ENCODE measurements at places on chromosomes 13 and 19.
A peak's percentile ranks its signal among the peaks of the same experiment; 100 is the strongest.

DNA sequence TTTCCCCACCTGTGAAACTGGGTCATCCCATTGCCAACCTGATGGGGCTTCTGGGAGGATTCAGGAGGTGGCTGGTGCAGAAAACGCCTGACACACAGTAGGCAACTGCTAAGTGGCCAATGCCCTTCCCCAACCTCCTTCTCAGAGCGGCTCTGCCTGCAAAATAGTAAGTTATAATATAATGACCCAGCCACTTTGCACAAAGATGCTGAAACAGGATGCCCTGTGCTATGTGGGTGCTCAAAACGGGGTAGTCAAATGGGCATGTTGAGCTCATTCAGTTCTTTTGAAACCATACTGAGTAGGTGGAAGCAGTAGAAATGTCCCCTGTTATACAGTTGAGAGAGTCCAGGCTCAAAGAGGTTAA is 507 bp downstream of the MARCHF2 start:
- no peak for DNase-seq

DNA sequence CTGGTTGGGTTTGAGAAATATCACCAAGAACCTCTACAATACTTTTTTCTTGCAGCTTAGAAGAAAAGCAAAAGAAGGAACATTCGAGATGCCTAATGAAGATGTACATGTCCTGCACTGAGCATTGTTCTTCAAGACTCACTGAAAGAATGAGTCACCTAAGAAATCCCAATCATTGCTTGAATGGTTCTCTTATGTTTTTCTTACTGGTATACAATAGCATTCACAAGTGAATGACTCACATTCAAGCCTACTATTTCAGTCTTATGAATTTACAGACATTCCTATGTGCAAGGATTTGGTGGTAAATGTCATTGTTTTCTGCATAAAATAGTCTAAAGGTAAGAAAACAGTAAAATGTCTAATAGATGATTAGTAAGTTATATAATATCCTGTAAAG is 594.6 kb downstream of the PCDH9 start:
- no peak for DNase-seq

- peak; percentile 55 for DNase-seq
Measured at GRCh38 chr13:51225029-51225428, 2.8 kb downstream of the FAM124A start.

GRCh38 chr13:110565296-110565695 is 3.8 kb upstream of the RAB20 start:
- peak; percentile 6 for DNase-seq

DNA sequence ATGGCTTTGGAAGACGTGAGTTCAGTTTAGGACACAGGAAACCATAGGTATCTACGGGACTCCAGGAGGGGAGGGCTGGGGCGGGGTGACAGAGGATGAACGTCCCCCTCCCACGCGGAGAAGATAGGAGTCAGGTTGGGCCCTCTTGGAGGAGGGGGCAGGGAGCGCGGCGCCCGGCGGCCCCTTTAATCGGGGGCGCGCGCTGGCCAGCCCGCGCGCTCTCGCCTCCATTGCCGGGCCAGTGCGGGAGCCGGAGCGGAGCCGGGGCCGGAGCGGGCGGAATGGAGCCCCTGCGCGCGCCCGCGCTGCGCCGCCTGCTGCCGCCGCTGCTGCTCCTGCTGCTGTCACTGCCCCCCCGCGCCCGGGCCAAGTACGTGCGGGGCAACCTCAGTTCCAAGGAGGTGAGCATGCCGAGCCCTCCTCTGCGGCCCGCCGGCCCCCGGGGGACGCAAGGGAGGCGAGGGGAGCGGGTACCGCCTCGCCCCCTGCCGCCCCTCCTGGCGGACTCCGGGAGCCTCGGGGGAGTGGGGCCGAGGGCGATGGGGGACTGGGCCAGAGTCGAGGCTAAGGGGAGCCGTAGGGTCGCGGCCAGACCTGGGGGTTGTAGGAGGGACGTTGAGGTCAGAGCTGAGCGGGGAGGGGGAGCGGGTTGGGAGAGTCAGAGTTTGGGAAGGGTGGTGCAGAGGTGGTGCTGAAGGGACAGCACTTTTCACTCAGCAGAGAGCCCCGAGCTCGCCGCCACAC is at the start of gene TMEM145:
Gene TMEM145, plus strand, starts transcription at position 214 of the 744 bp plus-strand sequence. Its CDS starts 68 bp downstream, at position 282.
- DNase-seq = peak; percentile 75

GRCh38 chr13:94433055-94433961 is 46.2 kb downstream of the DCT start:
- peak; percentile 25 for DNase-seq

DNA sequence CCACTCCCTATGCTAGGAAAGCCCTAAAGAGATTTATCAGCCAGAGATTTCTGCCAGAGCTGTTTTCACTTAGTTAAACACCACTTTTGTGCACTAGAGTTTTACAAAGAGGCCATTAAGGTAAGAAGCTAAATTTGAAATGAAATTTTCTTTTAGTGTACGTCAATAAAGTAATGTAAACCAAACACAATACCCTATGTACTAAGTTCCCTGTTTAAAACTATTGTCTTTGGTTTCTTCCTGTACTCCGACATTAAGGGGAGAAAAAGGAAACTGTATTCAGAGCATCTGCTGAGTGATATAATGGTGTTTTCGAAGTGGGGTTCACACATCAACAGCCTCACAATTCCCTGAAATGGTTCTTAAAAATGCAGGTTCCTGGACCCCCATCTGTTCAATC is 40.7 kb upstream of the STARD13 start:
- no peak for DNase-seq

DNA sequence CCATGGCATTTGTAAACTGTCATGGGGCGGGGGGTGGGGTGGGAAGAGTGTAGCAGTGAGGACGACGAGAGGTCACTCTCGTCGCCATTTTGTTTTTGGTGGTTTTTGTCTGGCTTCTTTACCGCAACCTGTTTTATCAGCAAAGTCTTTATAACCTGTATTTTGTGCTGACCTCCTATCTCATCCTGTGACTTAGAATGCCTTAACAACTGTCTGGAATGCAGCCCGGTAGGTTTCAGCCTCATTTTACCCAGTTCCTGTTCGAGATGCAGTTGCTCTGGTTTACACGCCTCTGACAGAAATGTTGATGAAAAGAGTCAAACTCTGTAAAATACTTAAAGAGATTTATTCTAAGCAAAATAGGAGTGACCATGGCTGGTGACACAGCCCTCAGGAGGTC is 852.0 kb downstream of the DACH1 start:
- no peak for DNase-seq

DNA sequence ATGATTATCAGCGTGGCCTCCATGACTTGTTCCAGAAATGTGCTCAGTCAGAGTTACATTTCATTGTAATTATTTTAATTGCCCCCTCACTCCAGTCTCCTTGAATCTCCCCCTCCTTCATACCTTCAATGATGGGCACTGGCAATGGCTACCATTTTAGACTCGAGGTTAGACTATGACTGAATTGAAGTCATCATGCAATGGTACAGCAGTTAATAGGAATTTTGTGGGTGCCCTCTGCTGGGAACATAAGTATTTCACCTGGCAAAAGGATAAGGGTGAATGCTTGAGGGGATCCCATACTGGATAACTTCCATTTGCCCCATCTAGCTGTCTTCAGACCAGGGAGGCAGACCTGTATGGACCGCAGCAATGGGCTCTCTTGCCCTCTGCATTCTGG is 32.2 kb upstream of the USP12 start:
- DNase-seq = peak; percentile 59

GRCh38 chr13:21324803-21325202 is 134.3 kb downstream of the ZDHHC20 start:
- DNase-seq = no peak

DNA sequence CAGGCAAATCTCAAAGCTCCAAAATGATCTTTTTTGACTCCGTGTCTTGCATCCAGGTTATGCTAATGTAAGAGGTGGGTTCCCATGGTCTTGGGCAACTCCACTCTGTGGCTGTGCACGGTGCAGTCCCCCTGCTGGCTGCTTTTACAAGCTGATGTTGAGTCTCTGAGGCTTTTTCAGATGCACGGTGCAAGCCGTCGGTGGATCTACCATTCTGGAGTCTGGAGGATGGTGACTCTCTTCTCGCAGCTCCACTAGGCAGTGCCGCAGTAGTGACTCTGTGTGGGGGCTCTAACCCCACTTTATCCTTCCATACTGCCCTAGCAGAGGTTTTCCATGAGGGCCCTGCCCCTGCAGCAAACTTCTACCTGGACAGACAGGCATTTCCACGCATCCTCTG is 266.8 kb upstream of the GPC6 start:
- DNase-seq = no peak

DNA sequence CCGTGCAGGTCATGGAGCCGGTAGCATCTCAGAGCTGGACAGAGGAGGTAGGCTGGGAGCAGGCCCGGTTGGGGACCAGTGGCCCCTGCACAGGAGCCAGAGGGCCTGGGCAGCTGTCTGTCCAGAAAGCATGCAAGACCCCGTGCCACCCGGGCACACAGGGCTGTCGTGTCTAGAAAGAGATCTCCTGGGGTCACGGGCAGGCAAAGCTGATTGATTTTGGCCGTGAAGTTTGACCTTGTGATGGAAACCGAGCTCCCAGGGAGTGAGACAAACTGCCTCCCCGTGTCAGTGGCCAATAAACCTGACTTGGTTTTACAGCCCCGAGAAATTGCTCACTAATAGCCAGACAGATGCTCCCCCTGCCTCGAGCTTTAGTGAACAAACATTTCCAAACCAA is 98.8 kb downstream of the KDM4B start:
- no peak for DNase-seq

DNA sequence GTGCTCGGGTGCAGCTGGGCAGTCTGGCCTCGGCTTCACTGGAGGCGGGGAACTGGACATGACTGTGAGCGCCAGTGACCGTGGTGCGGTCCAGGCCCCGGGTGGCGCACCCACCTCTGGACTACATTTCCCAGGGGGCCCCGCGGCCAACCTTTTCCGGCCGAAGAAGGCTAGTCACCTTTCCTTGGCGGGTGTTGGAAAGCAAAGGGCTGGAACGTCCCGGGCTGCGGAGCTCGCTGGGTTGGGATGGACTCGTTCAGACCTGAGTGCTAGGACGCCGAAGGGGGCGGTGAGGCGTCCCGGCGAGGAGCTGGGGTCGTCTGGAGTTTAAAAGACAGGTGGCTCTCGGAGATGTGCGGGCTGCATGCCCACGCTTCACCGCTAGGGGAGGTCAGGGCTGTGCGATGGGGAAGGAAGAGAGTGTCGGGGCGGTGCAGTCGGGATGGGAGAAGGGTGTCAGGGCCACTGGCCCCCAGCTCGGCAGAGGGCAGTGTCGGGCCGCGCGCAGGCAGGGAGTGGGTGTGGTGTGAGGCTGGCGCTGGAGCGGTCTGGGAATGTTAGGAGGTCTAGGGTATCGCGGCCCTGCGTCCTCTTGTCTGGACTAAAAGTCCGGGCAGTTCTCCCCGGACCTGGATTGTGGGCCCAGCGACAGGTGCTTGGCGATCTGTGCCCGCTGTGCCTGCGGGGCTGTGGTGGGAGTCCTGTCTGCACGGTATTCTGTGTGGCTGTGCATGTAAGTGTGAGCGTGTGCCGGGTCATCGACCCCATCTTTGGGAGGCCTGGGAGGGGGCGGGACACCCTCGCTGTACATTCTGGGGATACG is 57.1 kb downstream of the ZNF568 start:
- peak; percentile 81 for DNase-seq

GRCh38 chr19:41398598-41398997 is 980 bp downstream of the BCKDHA start:
- DNase-seq = peak; percentile 52

DNA sequence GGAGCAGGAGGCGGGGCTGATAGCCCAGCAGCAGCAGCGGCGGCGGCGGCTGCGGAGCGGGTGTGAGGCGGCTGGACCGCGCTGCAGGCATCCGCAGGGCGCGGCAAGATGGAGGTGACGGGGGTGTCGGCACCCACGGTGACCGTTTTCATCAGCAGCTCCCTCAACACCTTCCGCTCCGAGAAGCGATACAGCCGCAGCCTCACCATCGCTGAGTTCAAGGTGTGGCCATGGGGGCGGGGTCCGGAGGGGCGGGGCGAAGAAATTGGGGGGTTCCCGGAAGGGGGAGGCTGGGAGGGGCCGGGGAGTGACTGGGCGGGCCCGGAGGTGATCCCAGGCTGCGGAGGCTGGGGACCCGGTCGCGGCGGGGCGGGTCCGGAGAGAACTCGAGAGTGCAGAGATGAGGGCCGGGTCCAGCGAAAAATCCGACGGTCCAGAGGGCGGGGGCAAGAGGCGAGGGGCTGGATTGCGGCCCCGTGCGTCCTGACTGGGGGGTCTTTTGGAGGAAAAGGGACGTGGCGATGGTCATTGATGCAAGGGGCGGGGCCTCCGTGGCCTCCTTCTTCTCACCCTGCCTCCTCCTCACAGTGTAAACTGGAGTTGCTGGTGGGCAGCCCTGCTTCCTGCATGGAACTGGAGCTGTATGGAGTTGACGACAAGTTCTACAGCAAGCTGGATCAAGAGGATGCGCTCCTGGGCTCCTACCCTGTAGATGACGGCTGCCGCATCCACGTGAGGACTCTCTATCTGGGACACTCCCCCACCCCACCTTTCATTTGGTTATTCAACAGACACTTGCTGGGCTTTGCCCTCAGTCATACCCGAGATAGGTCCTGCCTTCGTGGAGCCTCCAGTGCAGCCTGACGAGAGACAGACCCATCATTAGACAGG is at the start of gene TBCB:
Gene TBCB, plus strand, starts transcription at position 16 of the 891 bp plus-strand sequence. Its CDS starts 93 bp downstream, at position 109.
- peak; percentile 83 for DNase-seq

- DNase-seq = no peak
Measured at GRCh38 chr13:24866488-24866887, 102.5 kb downstream of the RNF17 start.

DNA sequence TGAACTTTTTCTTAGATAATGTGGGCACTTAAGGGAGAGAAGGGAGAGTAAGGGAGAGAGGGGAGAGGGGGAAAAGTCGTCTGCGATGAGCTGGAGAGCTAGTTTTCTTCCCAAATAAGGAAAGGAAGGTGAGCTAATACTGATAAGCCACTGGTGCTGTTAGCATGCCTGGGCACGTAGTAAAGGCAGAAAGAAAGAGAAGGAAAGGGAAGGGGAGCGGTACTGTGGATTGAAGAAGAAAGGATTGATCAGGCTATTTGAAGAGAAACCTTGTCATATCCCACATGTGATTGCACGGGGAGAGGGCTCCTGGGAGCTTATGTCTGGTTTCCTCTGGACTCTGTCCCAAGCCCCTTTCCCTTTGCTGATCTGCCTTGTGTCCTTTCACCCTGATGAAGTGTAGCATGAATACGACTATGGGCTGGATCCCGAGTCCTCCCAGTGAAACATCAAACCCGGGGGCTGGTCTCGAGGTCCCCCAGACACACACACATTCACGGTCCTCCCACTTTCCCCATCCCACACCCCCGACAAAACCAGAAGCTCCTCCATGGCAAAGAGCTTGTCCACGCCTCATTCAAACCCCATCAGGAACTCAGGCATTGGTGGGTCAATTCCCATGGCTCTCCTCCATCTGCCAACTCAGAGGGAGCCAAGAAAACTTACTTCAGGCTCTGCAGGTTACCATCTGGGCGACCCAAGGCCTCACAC is 30.6 kb downstream of the NLRP13 start:
- DNase-seq = no peak

DNA sequence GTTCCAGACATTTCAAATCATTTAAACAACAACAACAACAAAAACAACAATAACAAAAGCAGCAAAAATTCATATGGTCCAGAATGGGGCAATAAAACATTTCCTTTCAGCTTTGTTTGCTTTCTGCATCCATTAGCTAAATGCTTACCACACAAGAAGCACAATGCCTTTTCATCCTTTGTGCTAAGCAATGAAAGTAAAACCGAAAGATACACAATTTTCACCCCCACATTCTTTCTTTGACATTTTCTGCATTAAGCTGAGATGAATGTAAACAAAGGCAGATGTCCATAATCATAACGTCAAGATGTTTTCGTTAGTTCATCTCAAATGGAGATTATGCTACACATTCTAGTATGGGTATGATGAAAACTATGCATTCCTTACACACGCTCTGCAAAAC is 568.5 kb downstream of the SLITRK6 start:
- DNase-seq = no peak

Data from hematopoietic multipotent progenitor cell treated with erythropoietin and hydrocortisone succinate and interleukin-3 and kit ligand, for 6 days (in vitro differentiated cells).